ENCODE measurements at places on chromosomes 16 and 17.

DNA sequence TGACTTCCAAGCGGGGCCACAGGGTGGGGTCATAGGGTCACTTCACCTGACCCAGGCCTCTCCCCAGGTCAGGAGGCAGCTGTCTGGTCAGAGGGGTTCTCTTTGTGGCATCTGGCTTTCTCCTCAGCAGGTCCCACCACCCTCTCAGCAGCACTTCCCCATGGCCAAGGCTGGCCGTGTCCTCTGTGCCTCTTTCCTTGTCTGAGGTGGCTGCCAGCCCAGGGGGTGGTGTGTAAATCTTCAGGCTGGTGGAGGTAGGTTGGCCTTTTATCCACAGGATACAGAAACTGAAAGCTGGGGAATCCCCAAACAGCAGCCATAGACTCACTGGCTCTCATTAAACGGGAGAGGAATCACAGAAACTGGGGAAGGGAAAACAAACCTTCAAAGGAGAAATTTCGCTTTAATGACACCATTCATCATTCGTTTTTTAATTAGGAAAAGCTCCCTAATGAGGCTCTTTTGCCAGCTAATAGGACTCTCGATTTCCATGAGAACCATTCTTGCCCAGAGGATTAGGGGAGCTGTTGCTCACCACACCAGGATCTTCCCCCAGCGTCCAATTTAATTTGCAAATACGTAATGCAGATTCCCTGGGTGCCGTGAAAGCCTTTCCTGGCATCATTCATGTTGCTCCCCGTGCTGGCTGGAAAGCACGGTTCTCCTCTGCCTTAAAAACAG, 18.0 kb downstream of the C17orf75 start:
- no peak for DNase-seq

GRCh38 chr17:3986270-3986938, 22.2 kb upstream of the ATP2A3 start:
- DNase-seq: no peak

- DNase-seq: no peak
Observed at GRCh38 chr17:45793999-45794540, 9.9 kb downstream of the CRHR1 start.

- DNase-seq: no peak
Observed at GRCh38 chr16:13139661-13140241, 238.4 kb downstream of the SHISA9 start.

GRCh38 chr16:4378161-4378666, 6.6 kb downstream of the VASN start:
- DNase-seq: no peak

GRCh38 chr16:67378642-67379041, 14.7 kb downstream of the TPPP3 start:
- no peak for DNase-seq

GRCh38 chr17:51912939-51913338, 245.6 kb downstream of the CA10 start:
- no peak for DNase-seq

GRCh38 chr16:71915350-71915749, 20.0 kb downstream of the IST1 start:
- no peak for DNase-seq

GRCh38 chr16:17470908-17471718, at the start of gene XYLT1:
TSS of gene XYLT1 (minus strand) at chr16:17470960. CDS start at chr16:17470796, 164 bp downstream.
- peak; percentile 21 for DNase-seq

DNA sequence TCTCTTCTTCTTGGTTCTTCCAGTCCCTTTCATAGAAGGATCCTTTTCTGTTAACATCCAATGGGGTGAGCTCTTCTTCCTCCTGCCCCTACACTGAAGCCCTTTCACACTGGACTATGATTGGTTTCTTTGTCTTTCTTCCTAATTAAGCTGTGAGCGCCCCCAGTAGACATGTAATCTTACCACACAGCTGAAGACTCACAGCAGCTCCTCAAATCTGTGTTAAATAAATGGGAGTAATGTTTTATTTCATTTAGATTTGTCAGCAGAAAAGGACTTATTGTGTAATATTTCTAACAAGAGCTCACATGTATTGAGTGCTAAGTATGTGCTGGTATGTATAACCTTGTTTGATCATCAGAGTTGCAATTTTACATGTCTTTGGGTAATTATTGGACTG, 55.7 kb downstream of the TOX3 start:
- DNase-seq: no peak

- no peak for DNase-seq
Observed at GRCh38 chr17:57125866-57126265, 40.8 kb downstream of the AKAP1 start.

DNA sequence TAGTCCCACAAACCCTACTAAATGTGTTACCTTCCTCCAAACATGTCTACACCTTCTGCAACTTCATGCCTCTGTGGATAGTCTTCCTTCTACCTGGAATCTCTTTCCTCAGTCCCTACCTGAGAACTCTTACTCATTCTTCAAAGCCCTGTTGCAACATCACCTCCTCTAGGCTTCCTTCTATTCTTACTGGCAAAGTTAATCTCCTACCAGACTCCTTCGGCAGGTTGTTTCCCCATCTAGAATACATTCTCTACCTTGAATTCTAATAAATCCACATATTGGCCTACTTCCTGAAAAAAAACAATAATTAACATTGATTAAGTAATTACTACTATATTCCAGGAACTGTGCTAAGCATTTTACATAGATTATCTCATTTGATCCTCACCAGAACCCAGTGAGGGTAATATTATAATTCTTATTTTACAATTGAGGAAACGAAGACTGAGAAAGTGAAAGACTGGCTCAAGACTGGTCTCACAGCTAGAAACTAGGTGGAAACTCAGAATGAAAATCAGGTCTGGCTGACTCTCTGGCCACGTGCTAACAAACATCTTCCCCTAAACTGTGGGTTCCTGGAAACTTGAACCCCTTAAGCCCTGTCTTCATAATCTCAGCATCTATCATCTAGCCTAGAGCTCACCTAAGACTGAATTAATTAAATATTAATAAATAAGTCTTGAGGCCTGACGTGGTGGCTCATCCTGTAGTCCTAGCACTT, 4.6 kb upstream of the STAT3 start:
- no peak for DNase-seq

DNA sequence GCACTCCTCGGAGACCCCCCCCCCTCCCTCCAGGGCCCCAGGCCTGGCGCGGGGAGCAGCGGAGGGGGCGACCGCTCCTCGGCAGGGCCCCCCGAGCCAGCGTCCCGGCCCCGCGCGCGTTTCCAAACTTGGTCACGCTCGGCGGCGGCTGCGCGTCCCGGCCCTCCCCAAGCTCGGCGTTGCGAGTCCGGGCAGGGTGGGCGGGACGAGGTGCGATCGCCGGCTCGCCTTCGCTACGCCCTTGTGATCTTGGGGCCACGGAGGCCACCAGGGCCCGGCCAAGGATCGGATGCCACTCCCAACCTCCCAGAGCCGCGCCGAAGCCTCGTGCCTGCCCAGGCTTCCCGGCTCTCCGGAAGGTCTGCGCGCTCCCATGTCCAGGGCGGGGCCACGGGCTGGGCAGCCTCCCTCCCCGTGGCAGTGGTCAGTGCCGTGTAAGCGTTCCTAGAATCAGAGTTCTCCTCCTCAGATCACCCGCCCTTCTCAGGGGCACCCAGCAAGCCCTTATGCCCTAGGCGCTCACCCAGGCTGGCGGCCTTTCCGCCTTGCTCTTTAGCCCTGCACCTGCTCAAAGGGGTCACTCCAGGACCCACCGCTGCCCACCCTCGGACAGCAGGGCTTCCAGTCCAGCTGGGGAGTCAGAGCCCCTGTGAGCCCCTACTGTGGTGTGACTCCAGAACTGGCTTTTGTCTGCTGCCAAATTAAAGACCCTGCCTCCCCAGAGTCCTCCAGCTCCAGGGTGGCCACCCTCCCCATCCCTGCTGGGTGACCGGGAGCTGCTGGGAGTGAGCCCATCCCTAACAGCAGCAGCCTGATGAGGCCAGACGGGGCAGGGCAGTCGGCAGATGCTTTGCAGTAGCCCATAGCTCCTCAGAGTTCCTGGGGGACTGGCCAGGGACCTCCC, 12.2 kb upstream of the MRPS23 start:
- DNase-seq: peak; percentile 58

GRCh38 chr16:1781758-1782407, 488 bp downstream of the SPSB3 start:
- peak; percentile 43 for DNase-seq

DNA sequence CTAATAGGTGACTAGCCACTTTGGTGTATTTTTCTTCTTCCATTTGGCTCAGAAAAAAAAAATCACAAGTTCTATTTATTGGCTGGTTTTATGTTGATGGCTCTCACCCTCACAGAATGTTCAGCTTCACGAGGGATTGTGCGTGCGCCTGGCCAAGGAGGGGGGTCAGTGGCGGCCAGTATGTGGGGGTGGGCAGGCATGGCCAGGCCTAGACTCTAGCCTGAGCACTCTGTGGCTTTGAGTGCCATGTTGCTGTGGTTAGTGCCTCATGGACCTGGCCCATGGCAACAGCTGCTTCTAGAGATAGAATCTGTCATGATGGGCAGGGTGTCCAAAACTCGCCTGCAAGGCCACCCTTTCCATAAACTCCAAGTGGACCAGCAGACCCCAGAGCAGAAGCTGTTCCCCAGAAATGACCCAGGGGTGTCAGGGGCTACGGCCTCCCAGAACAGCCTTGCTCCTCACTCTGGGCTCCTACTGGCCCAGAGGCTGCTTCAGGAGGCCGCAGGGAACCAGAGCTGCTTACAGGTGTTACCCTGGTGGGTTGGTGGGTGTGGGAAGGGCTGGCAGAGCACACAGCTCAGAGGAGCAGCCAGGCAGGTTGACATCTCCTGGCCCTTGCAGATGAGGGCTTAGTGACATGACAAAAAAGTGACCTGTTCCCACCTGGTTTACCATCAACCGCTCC, 124.9 kb downstream of the SOCS1 start:
- DNase-seq: no peak

DNA sequence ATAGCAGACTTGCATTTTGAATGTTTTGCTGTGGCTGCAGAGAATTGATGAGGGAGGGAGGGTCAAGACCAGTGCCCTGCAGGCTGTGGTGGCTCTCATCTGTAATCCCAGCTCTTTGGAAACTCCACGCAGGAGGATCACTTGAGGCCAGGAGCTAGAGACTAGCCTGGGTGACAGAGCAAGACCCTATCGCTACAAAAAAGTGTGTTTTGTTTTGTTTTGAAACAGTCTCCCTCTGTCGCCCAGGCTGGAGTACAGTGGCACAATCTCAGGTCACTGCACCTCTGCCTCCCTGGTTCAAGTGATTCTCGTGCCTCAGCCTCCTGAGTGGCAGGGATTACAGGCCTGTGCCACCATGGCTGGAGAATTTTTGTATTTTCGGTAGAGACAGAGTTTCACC, 1.9 kb upstream of the UBE2G1 start:
- no peak for DNase-seq

GRCh38 chr17:34527908-34528470, 51.4 kb upstream of the TMEM132E start:
- DNase-seq: no peak

GRCh38 chr16:68235108-68235886, 630 bp downstream of the ESRP2 start:
- no peak for DNase-seq

DNA sequence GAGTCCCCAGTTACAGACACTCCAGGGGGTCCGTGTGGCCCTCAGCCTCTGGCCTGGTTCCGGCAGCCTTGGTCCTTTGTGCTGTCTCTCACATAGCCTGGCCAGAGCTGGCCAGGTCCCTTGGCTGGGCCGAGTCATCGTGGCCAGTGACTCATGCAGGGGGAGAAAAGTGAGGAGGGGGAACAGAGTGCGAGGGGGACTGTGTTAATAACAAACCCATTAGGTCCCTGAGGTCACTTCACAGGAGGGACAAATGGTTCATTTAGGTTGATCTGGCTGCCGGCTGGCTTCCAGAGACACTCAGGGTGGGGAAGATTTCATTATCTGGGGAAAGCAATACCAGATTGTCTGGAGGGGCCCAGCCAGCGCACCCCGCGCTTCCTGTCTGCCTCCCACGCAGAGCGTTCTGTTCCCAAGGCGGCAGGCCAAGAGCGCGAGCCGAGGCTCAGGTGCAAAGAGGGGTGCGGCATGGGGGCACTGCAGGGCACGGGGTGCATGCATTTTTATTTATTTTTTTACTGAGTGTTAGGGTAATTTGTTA, 223.1 kb downstream of the SEC14L1 start:
- no peak for DNase-seq

GRCh38 chr17:44376779-44377178, 12.7 kb downstream of the ITGA2B start:
- no peak for DNase-seq

- DNase-seq: no peak
Observed at GRCh38 chr17:31843070-31843745, 15.8 kb downstream of the COPRS start.

DNA sequence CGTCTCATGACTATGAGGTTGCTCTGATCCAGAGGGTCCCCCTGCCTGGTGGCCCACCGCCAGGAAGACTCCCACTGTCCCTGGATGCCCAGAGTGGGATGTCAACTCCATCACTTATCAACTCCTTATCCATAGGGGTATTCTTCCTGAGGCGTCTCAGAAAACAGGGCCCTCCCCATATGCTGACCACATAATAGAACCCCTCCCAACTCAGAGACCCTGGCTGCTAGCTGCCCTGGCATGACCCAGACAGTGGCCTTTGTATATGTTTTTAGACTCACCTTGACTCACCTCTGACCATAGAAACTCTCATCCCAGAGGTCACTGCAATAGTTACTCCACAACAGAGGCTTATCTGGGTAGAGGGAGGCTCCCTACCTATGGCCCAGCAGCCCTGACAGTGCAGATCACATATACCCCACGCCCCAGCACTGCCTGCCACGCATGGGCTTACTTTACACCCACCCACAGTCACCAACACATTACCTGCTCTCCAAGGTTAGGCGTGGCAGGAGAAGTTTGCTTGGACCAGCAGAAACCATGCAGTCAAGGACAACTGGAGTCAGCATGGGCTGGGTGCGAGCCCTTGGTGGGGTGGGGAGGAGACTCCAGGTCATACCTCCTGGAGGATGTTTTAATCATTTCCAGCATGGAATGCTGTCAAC, 2.3 kb upstream of the G6PC1 start:
- DNase-seq: no peak

GRCh38 chr16:64311241-64311640, 810.6 kb downstream of the CDH11 start:
- DNase-seq: no peak

GRCh38 chr17:58416937-58417299, 416 bp downstream of the RNF43 start:
- DNase-seq: no peak

- no peak for DNase-seq
Observed at GRCh38 chr17:19299866-19300265, 62.7 kb downstream of the B9D1 start.
